ENCODE measurements at places on chromosomes 2 and 18. TPM values are rescaled to one million over a fixed set of nuclear protein-coding genes. Genes with fewer than 3 reads are reported as not detected.

FIGN gene
- total RNA-seq, result not detected

ARHGAP25 gene
- total RNA-seq, result 71.6 TPM

CTLA4 gene
- total RNA-seq, result 118 TPM

CD207 gene
- not detected for total RNA-seq

PROM2 gene
- 0.37 TPM for total RNA-seq

NEB gene
- 0.05 TPM for total RNA-seq

Measured in activated T-helper 1 cell treated with anti-CD3 and anti-CD28 coated beads, Interleukin-12 subunit alpha, Interleukin-12 subunit beta, Interleukin-2, Interleukin-4 antibody, amounts not matched to agents 30 ng/mL and 10 ng/mL and 1 ng/mL, durations not matched to agents 14 hours and 24 hours and 36 hours (primary cell).